Right lung (tissue), 10 donors: ENCODE measurements at places on chromosomes 11 and 22. TPM values are rescaled to one million over a fixed set of nuclear protein-coding genes. Genes with fewer than 3 reads are reported as not detected.

Gene CD59
- polyA plus RNA-seq = 225 TPM

GRCh38 chr11:15849257-15849656 lies 507.1 kb downstream of the SOX6 start:
- no peak for DNase-seq

GRCh38 chr11:134236834-134237556 lies 12.5 kb downstream of the VPS26B start:
- DNase-seq = no peak

DNA sequence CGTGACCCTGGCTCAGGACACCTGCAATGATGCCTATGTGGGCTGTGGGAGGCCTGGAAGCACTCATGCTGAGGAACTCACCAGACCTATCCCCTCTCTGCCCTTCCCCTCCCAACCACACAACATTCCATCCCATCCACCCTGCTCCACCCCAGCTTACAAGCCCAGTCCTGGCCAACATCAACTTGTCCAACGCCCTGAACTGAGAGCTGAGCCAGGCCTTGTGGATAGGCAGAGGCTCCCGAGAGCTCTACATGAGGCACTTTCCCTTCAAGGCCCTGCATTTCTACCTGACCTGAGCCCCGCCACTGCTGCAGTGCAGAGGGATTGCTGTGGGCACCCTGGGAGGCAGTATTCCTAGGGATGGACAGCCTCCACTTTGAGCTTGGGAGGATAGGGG lies 112.4 kb downstream of the PDE2A start:
- DNase-seq = no peak

DNA sequence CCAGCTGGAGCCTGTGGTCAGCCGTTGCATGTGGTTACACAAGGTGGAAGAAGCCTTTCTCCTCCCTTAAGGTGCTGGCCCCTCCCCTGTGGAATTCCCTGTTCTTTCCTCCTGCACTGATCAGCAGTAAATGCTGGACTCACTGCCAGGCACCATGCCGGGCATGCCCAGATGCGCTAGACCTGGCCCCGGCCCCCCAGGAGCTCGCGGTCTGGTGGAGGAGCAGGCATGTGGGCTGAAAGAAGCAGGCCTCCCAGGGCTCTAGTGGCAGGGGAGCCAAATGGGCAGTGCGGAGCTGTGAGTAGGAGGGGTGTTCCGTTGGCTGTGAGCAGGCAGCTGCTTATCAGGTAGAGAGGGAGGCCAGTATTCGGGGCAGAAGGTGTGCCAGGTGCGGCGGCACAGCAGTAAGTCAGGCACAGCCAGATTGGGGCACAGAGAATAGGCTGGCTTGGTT lies 10.2 kb downstream of the DGKZ start:
- no peak for DNase-seq

DNA sequence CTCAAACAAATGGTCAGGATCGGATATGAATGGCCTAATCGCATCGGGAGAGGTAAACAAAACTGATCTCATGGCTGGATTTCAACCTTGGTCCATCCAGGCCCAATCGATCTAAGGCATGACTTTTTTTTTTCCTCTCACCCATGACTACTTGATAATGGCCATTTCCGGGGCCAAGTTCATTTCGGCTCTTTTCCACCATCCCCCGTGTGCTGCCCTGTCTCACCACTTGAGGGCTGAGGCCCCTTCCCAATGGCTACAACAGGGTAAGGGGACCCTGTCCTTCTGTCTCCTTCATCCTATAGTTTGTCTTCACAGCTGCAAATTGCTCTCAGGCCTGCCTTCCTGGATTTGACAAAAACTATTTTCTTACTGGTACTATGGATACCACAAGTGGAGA lies 26.7 kb downstream of the GRAP2 start:
- DNase-seq = no peak

Gene ROM1
- polyA plus RNA-seq = 6.4 TPM

DNA sequence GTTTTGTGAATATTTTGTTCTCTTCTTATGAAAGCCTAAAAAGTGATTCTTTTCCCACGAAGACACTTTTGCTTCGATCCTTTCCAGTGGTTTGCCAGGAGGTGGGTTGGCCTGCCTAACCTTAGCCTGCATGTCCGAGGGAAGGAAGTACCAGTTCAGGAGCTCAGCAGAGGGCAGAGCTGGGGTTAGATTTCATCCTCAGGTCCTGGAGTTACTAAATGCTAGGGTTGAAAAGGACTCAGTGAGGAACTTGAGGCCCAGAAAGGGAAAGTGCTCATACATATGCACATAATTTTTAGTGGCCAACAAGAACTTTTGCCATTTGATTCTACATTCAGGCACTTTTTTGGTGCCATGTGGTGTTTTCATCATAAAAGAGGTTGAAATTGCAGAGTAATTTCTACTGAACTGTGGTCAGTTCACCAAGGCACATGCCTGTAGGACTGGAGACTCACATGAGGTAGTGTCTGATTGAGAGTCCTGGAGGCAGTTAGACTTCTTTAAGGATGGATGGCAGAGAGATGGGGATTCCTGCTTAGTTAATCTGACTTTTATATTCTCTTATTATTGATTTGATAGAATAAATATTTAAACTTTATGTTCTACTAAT lies 36.7 kb downstream of the NCAM1 start:
- no peak for DNase-seq

DNA sequence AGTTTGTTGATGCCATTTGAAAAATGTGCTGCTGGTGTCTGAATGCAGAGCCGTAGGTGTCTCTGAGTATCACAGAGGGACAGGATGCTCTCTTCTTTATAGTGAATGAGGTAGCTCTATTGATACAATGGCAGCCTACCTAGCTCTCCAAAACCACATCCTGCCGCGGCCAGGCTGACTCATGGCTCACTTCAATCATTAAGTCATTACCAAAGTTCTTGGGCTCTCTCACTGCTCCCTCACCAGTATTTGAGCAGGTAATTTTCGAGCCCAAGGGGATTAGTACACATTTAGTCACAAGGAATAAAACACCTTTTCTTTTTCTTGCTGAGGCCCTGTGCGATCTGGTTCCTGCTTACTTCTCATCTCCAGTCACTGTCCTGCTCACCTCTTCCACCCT lies 509.0 kb upstream of the LARGE1 start:
- no peak for DNase-seq

GRCh38 chr11:129455756-129456655 lies 80.4 kb downstream of the BARX2 start:
- no peak for DNase-seq

GRCh38 chr11:94676814-94677213 lies 91.3 kb upstream of the AMOTL1 start:
- DNase-seq = no peak

DNA sequence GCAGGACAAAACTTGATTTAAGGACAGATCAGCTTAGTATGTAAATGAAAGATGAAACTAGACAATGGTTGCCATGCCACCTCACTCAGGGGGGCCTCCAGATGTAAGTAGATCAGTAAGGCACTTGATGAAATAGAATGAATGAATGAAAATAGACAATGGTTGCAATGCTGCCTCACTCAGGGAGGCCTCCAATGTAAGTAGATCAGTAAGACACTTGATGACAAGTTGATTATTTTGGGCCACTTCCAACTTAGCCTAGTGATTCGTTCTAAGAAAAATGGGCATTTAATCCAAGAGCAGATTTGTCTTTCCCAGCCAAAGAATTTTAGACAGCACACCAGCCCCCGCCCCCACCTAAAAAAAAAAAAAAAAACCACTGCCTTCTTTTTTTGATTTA lies 19.2 kb upstream of the SLC5A12 start:
- no peak for DNase-seq

DNA sequence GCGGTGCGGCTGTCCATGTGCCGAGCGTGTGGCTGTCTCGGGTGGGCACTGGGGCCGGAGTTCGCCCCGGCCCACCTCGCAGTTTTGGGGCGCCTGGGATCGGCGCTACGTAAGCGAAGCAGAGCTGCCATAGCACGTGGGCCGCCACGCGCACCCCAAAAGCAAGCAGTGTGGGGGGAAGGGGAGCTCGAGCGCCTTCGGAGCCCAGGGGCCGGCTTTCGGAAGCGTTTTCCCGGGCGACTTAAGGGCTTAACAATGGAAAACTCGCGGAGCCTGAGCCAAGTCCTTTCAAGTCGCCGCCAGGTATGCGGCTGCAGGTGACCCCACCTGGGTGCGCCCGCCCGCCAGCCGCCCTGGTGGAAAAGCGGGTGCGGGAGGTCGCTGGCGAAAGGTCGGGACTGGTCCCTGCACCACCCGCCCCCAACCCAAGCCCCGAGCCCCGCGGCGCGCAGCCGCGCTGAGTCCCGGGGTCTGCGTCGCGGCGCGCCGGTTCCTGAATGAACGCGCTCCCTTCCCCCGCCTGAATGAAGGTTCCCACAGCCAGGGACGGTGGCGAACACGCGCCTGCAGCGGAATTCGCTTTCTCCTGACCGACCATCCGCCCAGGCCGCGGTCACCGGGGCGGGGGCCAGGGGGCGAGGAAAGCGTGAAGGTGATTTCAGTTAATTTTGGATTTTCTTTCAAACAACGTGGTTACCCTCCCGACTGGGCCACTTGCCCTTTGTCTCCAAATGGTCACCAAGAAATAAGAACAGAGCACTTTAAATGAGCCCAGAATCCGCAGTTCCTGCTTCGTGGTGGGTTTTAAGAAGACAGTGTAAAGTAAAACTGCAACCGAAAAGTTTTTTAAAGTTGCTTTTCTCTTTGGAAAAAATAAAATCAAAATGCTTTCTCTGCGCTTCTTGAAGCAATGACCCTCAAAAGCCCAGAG lies 2.8 kb upstream of the CCND1 start:
- no peak for DNase-seq

GRCh38 chr11:128195057-128195751 lies 392.2 kb downstream of the ETS1 start:
- DNase-seq = no peak

DNA sequence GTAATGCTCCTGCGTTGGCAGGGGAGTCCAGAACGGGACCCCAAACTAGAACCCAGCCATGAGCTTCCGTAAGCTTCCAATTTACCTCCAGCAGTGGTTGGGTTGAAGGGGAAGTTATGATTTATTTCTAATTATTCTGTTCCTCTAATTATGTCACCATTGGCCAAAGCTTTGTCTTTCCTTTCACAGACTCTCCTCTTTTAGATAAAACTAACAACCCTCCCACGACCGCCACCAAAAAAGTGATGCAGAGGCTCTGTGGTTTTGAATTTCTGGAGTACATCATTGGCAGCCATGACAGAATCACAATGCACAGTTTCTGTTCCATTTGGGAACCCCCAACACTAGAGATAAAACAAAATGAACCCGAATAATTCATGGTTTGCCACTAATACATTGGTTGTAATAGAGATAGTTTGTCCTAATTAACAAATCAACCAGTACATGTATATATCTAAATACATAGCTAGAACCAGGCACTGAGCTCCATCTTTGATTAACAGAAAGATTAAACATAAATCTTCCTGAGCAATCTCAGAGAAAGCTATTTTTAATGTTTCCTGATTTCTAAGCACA lies 64.3 kb downstream of the ETS1 start:
- DNase-seq = no peak

Gene TMEM121B
- polyA plus RNA-seq = 1.0 TPM

- DNase-seq = no peak
These were observed 35.5 kb upstream of the CCDC188 start for GRCh38 chr22:20186183-20186870.

Gene HSPB2
- 5.3 TPM for polyA plus RNA-seq
